ENCODE measurements at places on chromosomes 7 and 10.

- no peak for DNase-seq
Observed at GRCh38 chr7:4235596-4235995, 446.5 kb upstream of the FOXK1 start.

GRCh38 chr10:80484676-80485075 lies 30.6 kb downstream of the TSPAN14 start:
- DNase-seq = no peak

GRCh38 chr7:129567377-129567776 lies 44.1 kb upstream of the NRF1 start:
- DNase-seq = no peak

GRCh38 chr10:44014644-44015250 lies 366.1 kb upstream of the ZNF32 start:
- DNase-seq = no peak

- DNase-seq = no peak
Observed at GRCh38 chr7:154960063-154960790, 42.7 kb downstream of the PAXIP1 start.

All from activated CD8-positive, alpha-beta memory T cell treated with anti-CD3 and anti-CD28 coated beads, Interleukin-2, amount 50 U/mL, for 4 hours (primary cell).